ENCODE measurements at places on chromosomes 5 and 9. TPM values are rescaled to one million over a fixed set of nuclear protein-coding genes. Genes with fewer than 3 reads are reported as not detected.

The RFX3 gene
- 1.6 TPM for total RNA-seq

The GOLM1 gene
- total RNA-seq: 112 TPM

The SERF1A gene
- total RNA-seq: 9.6 TPM

The TAF7 gene
- total RNA-seq: 40.6 TPM

The CFAP157 gene
- total RNA-seq: not detected

The UBQLN1 gene
- 109 TPM for total RNA-seq

The MED10 gene
- 38.3 TPM for total RNA-seq

GRCh38 chr9:135712613-135713295 lies 10.8 kb downstream of the KCNT1 start:
- DNase-seq: no peak

- no peak for DNase-seq
Measured at GRCh38 chr5:147287110-147287509, 52.3 kb downstream of the STK32A start.

DNA sequence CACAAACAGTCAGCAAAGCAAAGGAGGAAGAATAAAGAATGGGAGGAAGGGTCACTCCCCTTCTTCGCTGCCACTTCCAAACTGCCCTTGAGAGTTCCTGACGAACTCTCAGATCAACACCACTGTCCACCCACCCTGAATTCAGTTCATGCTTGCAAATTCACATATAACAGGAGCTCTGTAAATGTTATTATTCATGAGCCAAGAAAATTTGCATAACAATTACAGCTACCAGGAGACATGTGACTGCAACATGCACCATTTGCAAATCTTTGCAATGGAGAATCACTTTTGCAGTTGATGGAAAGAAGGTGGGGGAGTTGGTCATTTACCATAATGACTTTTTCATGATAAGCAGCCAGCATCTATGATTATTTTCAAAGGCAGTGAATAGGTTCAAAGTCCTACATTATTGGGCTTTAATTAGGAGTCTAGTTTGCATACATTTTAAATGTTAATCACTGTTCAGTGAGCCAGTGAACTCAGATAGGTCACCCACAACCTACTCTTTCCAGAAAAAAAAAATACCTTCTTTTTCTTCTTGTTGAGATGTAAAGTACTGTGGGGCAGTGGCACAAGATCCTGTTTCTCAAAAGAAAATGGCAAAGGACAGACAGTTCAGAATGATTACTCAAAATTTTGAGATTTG lies 149.7 kb downstream of the CAAP1 start:
- no peak for DNase-seq

DNA sequence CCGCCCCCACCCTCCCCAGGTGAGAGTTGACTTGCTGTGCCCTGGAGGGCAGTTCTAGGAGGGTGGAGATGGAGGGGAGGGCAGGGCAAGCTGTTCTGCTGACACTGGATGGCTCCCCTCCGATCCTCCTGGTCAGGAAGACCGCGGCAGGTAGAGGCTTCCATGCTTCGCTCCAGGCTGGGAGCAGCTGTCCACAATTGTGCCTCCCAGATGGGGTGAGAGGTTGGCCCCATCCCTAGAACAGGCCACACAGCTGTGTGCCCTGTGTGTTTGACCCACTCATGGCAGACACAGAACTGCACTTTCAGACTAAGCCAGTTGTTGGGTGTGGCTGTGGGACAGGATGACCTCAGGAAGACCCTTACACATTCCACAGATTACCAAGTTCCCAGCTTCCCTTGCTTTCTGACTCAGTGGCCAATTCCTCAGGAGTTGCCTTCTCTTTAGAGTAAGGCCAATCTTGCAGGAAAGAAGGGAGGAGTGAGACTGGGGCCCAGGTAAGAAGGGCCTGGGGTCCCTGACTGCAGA lies 72.1 kb upstream of the HSPA9 start:
- DNase-seq: no peak

GRCh38 chr9:134942011-134942787 lies 24.5 kb upstream of the FCN1 start:
- DNase-seq: no peak

DNA sequence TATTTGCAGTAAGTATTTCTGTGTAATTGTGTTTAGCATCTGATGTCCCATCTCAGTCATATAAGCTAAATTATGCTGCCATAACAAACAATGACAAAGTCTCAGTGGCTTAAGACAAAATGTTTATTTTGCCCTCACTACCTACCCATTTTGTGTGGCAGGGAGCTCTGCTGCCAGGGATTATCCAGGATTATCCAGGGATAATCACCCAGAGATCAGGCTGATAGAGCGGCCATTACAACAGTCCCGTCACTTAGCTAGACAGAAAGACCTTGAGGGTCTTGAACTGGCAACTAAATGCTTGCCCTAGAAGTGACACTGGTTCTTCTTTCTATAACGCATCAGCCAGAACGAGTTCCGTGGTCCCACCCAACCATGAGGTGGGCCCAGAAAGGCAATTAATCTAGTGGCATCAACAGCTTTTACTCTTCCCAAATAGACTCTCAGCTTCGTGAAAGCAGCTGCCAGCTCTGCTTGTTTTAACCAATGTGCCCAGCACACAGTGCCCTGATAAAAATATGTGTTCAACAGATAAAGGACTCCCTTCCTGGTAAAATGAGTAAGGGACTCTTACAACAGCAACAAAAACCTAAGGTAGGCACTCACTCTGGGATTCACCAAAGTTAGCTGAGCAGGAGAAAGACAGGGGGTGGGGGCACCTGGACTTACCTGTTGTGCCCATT lies 22.8 kb downstream of the CCDC69 start:
- no peak for DNase-seq

DNA sequence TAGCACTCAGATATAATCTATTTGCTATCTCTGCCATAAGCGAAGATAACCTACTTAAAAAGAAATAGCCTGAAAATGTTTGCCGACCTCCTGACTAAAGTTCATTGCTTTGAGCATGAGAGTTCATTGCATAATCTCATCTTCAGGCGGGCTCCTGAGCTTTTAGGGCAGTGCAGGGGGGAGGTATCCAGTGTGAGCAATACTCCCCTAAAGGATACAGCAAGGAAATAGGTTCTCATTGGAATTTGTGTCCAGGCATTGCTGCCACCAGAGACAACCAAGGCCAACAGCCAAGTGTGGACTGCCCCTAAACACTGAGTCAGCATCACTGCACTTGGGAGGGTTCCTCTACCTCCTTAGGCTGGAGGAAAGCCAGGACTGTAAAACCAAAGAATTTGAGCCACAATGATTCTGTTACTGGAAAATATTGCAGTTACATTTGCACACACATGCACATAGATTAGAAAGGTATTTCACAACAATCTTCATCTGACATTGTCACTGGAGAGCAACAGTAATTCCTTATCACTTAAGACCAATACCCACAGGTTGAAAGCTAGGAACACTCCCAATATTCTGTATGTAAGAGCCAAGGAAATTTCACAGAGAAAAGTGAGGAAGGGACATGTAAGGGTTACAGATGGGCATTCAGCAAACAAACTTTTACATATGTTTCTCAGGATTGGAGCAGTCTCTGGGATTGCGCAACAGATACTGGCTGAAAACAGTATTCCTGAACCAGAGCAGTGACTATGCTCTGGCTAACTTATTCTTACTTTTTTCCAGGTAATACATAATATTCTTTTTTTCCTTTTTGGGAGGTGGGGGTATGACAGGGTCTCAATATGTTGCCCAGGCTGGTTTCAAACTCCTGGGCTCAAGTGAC lies 98.6 kb upstream of the TLE1 start:
- peak; percentile 74 for DNase-seq

GRCh38 chr9:88497224-88497623 lies 37.8 kb upstream of the NXNL2 start:
- no peak for DNase-seq

- DNase-seq: no peak
Measured at GRCh38 chr5:80206282-80206681, 49.6 kb downstream of the SERINC5 start.

- DNase-seq: peak; percentile 40
Measured at GRCh38 chr5:112109331-112110007, 309.6 kb downstream of the EPB41L4A start.

GRCh38 chr9:27304521-27304920 lies 7.6 kb upstream of the EQTN start:
- DNase-seq: no peak

DNA sequence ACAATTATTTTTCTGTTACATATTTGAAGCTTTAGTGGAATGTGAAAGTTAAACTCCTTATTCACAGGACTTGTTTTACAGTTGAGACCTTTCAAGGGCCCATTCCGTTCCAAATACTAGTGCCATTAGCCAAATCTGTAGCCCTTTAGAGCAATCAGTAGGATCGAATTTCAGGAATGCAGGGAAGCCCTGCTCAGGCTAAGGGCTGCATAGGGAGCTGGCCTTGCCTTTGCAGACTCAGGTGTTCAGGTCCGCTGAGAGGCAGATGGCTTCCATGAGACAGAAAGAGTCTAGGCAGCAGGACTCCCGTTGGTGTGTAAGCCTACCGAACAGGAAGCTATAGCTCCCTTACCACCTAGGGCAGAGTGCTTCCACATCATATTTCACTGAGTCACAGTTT lies 150.1 kb upstream of the SLC27A6 start:
- no peak for DNase-seq

GRCh38 chr5:115439042-115439441 lies 105.5 kb downstream of the FEM1C start:
- DNase-seq: no peak

- no peak for DNase-seq
Measured at GRCh38 chr5:139079225-139079990, 118.8 kb downstream of the SIL1 start.

DNA sequence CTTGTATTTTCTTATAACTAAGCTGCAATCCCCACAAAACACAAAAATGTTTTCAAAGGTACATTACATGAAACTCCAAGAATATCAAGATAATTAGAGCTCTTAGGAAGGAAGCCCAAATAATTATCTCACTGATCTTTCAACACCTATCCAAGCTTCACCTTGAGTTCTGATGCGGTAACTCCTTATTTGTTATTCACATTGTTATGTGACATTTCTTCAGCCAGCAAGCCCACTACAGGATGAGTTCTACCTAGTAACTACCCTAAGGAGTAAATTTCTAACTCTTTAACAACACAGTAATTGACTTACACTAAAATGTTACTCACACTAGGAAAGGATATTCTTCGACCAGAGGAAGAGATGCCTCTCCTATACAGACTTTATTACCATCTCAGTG lies 9.9 kb downstream of the NR6A1 start:
- DNase-seq: no peak

- DNase-seq: peak; percentile 86
Measured at GRCh38 chr5:128304088-128304487, 220.5 kb downstream of the SLC12A2 start.

- DNase-seq: no peak
Measured at GRCh38 chr5:55319491-55319890, 11.7 kb downstream of the MTREX start.

- DNase-seq: peak; percentile 70
Measured at GRCh38 chr5:106397700-106398099, 1273.0 kb downstream of the EFNA5 start.

DNA sequence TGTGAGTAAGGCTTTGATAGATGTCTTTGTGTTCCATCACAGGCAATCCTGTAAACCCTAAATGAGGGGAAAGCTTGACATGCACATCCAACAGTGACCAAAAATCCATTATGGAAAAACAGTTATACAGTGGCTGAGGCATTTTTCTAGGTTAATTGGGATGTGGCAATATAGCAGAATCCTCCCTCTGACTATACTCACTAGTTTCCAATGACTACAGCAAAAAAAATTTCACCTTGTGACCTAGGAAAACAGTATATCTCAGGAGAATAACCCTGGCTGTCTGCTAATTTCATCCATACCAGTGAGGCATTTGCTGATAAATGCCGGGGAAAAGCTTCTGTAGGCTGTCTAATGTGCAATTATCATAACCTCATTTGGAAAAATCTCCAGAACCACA lies 49.9 kb upstream of the SNCAIP start:
- no peak for DNase-seq

DNA sequence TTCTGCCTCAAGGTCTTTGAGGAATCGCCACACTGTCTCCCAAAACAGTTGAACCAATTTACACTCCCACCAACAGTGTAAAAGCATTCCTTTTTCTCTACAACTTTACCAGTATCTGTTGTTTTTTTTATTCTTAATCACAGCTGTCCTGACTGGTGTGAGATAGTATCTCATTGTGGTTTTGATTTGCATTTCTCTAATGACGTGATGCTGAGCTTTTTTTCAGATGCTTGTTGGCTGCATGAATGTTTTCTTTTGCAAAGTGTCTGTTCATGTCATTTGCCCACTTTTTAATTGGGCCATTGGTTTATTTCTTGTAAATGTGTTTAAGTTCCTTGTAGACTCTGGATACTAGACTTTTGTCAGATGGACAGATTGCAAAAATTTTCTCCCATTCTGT lies 400.0 kb downstream of the DEPDC1B start:
- no peak for DNase-seq

DNA sequence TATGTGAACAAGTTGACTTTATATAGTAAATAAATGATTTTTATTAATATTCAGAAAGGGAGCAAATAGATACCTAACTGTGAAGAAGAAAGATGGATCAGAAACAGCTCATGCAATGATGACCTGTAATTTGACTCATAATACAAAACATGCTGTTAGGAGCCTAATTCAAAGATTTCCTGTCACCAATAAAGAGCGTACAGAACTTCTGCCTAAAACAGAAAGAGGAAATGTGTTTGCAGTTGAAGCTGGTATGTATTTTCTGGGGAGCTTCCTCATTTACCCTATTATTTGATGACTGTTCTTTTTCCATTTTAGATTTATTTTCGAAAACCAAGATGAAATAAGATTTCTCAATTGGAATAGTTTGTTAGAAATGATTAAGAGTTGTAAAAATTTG lies 11.4 kb downstream of the YTHDC2 start:
- DNase-seq: no peak

DNA sequence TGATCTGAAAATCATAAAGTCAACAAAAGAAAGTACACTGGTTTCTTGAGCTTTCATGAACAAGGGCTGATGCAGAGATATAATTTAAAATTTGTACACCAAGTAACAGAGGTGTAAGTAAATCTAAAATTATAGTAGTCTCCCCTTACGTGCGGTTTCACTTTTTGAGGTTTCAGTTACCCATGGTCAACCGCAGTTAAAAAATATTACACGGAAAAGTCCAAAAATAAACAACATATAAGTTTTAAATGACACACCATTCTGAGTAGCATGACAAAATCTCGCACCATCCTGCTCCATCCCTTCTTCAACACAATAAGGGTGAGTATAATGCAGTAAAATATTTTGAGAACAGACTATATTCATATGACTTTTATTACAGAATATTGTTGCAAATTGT lies 54.4 kb downstream of the AUH start:
- DNase-seq: no peak

- no peak for DNase-seq
Measured at GRCh38 chr9:129391221-129391661, 213.2 kb upstream of the IER5L start.

- no peak for DNase-seq
Measured at GRCh38 chr9:16690628-16691027, 179.8 kb downstream of the BNC2 start.

- DNase-seq: no peak
Measured at GRCh38 chr9:114007991-114008666, 70.0 kb downstream of the AMBP start.

All from epithelial cell of proximal tubule (primary cell).